ENCODE measurements at places on chromosomes 5 and 9.

DNA sequence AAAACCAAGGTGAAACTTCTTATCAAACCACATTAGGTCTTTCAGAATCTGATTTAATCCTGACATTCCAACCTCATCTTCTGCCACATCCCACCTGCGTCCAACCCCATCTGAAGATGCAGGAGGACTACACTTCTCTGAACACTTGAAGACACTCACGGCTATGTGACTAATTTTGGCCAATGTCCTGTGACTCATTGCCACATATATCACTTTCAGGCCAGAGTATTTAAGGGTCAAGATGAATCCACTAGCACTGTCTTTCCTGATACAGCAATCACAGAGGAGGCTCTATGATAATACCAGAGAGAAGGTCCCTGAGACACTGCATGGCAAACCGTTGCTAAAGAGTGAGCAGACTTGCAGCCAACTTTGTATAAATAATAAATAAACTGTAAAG, 323.4 kb downstream of the NR2F1-AS1 start:
- DNase-seq = no peak

- DNase-seq = no peak
These were observed 71.1 kb downstream of the MAPKAP1 start for GRCh38 chr9:125635888-125636287.

DNA sequence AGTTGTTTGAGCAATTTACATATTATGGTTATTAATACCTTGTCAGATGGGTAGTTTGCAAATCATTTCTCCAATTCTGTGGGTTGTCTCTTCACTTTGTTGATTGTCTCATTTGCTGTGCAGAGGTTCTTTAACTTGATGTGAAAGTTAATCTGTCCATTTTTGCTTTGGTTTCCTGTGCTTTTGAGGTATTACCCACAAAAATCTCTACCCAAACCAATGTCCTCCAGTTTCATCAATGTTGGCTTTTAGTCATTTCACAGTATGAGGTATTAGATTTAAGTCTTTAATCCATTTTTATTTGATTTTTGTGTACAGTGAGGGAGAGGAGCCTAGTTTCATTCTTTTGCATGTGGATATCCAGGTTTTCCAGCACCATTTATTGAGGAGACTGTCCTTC, 82.4 kb downstream of the MRPS30 start:
- DNase-seq = no peak

GRCh38 chr5:4058899-4059298, 463.3 kb downstream of the IRX1 start:
- DNase-seq = no peak

DNA sequence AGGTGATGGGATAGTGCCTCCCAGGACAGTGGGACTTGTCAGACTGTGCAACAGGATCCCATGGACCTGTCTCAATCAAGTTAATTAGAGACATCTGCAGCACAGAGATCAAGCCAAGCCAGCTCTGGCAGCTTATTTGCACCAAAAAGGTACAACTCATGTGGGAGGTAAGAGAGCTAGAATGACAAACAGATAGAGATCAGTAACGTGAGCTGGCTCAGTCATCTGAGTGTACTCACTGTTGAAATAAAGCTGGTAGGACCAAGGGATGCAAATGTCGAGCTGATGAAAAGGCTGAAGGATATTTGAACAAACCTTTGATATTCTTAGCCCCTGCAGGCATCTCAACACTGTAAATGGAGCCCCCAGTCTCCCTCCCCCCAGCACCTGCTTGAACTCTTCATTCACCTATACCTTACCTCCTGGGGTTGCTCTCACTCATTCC, 198.1 kb downstream of the EFNA5 start:
- DNase-seq = no peak

- DNase-seq = no peak
These were observed 62.0 kb upstream of the MEF2C start for GRCh38 chr5:88944751-88945531.

DNA sequence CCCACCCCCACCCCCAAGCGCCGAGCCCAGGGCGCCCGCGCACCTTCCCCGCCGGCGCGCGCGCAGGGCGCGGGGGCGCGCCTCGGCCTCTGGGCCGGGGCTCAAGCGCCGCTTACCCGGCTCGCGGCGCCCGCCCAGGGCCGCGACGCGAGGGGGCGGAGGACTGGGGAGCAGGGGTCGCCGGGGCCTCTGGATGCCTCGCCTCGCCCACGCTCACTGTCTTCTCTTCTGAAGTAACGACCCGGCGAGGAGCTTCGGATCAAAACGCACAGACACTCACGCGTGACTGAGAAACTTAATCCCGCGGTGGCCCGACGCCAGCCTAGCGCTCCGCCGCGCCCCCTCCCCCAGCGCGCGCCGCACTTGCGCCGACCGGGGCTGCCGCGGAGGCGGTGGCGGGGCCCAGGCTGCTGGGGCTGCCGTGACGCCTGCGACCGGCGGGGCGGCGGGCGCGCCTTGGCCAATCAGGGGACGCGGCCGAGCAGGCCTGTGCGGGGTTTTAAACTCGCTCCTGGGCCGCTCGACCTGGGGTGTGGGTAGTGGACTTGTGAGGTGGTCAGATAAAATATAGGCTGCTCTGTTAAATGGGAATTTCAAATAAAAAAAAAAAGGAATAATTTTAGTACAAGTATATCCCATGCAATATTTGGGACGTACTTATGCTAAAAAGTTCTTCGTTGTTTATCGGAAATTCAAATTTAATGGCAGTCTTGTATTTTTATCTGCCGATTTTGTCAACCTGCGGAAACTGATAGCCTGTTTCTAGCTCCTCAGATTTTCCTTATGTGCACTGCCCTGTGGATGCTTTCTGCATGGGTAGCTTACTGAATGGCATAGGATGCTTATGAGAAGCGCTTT, at the start of gene MPDZ:
MPDZ (minus strand) TSS at position 409 of the 858 bp plus-strand sequence. CDS start 29,377 bp downstream, outside the sequence.
- DNase-seq = no peak

DNA sequence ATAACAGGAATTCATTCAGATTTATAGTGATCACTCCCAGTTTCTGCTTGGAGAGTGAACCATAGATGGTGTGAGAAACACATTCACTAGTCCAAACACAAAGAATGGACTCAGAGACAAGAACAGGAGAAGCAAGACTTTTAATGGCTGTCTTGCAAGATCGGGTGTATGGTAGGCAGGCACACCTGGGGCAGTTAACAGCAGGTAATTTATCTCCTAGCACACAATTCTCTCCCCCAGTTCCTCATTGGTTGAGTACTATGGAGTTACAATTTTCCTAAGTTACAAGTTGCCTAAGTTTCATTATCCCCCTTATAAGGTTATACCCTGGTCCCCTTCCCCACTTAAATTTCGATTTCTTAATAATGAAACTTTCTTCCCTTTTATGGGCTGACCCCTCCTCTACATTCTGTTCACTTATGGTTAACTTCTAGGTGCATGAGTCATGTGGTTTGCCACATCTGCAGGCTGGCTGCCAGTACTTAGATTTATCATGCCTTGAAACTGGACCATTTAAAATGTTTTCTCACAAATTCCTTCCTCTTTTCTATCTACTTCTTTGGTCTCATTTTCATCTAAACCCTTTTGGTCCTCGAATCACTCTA, 623.3 kb downstream of the HINT1 start:
- DNase-seq = no peak

DNA sequence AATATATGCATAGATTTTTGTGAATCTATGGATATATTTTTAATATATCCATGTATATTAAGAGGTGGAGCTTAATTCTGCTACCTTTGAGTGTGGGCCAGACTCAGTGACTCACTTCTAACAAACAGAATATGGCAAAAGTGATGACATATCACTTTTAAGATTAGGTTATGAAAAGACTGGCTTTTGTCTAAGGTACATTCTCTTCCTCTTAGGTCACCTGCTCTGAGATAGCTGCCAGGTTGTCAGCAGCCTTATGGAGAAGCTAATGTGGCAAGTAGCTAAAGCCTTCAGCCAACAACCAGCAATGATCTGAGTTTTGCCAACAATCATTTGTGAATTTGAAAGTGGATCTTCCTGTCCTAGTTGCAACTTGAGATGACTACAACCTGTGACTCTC, 83.8 kb downstream of the ANKRD31 start:
- no peak for DNase-seq

DNA sequence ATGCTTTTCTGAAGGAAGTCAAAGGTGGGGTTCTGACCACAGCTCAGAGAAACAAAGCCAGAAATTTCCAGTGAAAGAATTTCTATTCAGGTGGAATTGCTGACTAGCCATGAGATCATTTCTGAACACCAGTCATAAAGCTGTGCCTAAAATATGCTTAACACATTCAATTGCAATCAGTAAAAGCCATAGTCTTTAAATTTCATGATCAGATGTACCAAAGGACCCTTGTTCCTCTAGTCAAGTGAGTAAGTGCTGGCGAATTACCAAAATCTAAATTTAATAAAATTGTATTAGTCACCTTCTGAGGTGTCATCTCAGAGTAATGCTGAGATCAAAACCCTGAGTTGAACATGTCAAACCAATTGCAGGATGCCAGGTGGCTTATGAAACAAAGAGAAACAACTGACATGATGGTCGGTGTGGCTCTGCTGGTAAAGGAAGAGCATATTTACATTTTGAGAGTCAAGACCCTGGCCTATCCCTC, 334.2 kb upstream of the CCNH start:
- DNase-seq = no peak

DNA sequence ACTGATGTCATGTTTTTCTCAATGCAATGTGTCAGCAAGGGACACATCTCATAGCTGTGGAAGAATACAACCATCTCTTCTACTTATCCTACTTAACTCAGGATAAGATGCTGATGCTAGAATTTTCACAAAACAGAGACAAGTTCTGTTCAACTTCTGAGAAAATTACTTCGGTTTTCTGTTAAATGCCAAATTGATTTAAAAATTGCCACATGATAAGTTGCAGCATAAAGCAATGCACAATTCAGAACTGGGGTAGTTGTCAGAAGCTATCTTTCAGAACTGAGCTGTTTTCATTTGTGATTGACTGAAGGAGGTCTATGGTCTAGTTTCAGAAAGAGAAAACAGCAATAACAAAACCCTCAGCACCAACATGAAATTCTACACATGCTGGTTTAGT, 954.8 kb upstream of the C9orf72 start:
- no peak for DNase-seq
